Fibroblast of skin of back (primary cell): ENCODE measurements at places on chromosomes 1 and 21.

- peak; percentile 28 for DNase-seq
Measured at GRCh38 chr1:160117709-160118183, 2.2 kb downstream of the ATP1A2 start.

GRCh38 chr1:231203259-231204057 is 37.6 kb upstream of the GNPAT start:
- DNase-seq = no peak

GRCh38 chr1:56645677-56646305 is 677 bp downstream of the PRKAA2 start:
- DNase-seq = peak; percentile 14

GRCh38 chr1:30089024-30089430 is 634.4 kb downstream of the MATN1 start:
- no peak for DNase-seq

DNA sequence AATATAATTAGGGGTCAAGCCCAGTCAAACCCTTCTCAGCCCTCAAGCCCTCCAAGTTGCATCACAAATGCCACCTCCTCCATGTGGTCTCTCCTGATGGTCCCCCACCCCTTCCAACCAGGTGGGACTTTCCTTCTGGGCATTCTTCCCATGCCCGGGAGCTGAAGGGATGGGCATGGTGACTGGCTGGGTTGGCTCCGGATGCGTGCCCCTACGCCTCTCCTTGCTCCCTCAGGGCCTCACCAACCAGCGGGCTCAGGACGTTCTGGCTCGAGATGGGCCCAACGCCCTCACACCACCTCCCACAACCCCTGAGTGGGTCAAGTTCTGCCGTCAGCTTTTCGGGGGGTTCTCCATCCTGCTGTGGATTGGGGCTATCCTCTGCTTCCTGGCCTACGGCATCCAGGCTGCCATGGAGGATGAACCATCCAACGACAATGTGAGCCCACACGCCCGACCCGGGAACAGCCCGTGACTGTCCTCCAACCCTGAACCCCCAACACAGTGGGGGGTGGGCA is 7.5 kb downstream of the ATP1A2 start:
- no peak for DNase-seq

DNA sequence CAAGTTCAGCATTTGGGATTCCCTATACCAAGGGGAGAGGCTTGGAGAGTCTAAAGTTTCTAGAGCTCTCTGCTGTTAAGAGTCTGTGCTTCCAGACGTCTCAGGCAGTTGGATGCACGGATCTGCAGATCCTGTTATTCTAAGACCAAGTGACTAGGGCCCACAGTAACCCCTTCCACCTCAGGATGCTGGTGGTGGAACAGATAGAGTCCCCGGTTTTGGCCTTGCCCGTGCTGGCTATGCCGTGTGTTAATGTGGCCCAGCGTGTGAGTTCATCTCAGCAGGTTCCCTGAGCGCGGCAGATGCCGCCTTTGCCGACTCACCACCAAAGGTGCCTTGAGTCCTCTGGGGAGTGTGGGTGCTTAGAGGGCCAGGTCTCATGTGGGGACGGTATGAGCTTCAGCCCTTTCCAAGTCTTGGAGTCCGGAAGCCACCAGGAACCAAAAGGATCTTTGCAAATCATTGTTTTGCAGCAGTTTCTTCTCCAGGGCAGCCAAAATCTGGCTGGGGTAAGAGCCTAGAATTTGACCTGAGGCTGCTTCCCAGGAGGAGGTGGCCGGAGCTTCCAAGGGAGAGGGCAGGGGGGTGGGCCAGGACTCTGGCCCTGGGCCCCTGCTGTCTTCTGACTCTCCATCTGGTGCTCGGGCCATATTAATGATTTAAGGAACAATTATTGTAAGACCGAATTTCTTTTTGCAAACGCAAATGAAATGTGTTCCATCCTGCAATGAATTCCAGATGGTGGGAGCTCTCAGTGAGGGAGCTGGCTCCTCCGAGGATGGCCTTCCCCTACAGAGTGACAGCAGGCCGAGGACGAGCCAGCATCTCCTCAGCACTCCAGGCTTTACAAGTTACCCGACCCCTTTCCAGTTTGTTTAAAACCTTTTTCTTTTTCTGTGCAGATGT is 205.7 kb downstream of the FOXD2 start:
- no peak for DNase-seq

DNA sequence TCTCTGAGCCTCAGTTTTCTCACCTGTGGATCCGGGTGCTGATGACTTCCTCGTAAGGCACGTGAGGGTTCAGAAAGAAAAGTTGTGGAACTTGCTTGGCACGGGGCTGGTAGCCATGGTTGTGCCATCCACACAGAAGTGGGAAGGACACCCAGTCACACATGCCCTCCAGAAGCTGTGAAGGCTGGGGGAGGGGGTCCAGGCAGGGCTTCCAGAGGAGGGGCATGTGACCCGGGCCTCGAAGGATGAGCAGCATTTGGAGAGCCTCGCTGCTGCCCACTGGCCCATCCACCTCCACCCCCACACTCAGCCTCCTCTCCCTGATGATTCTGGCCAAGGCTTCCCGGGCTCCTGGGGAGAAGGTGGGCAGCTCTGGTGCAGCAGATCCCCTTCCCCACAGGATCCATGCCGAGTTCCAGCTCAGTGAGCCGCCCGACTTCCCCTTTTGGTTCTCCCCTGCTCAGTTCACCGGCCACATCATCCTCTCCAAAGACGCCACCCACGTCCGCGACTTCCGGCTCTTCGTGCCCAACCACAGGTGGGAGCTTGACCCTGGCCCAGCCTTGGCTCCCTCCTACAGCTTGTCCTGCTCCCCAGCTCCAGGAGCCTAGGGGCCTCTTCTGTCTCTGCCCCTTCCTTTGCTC is 9.4 kb downstream of the SELENON start:
- DNase-seq = no peak

- no peak for DNase-seq
Measured at GRCh38 chr1:100535264-100535663, 2.7 kb upstream of the GPR88 start.

DNA sequence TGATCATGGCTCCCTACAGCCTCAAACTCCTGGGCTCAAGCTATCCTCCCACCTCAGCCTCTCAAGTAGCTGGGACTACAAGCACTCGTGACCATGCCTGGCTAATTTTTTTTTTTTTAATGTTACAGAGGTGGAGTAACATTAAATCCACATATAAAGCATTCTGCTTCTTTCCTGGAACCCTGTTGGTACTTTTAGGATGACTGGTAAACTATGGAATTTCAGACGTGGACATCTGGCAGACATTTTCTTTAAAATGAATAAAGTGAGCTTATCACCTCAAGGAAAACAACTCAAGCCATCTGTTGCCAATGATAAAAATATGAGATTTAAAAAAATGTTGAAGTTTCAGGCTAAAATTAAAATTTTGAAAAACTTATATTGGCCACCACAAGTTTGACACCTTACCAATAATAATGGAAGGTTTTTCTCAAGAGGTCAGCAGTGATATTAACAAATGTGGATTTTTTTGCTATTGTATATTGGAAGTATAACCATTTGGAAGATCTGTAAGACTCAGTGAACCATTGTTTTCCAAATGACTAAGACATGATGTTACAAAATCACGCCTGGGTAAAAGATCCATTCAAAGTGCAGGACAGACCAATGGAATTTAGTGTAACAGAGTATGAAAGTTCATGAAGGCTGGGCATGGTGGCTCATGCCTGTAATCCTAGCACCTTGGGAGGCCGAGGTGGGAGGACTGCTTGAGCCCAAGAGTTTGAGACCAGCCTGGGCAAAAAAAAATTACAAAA is 52.7 kb upstream of the EIF4G3 start:
- DNase-seq = peak; percentile 76

DNA sequence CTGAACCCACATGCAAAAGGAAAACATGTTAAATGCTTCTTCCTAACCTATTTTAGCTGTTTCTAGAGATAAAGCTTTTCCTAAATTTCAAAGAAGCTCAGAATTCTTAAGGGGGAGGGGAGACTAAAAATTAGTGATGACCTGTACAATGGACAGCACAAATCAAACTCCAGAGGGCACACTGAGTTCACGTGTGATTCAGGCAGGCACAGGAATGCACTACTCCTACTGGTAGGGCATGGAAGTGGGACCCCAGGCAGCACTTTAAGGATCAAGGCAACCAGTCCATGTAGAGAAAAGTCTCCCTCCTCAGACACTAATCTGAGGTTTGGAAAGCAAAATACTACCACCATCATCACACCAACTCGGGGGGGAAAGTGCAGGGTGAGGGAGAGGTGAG is 31.3 kb upstream of the CLCA4 start:
- peak; percentile 19 for DNase-seq

GRCh38 chr1:86423873-86424272 is at the start of gene CLCA2:
Gene CLCA2, plus strand, starts transcription at chr1:86424171. Its CDS starts 77 bp downstream, at chr1:86424248.
- no peak for DNase-seq

DNA sequence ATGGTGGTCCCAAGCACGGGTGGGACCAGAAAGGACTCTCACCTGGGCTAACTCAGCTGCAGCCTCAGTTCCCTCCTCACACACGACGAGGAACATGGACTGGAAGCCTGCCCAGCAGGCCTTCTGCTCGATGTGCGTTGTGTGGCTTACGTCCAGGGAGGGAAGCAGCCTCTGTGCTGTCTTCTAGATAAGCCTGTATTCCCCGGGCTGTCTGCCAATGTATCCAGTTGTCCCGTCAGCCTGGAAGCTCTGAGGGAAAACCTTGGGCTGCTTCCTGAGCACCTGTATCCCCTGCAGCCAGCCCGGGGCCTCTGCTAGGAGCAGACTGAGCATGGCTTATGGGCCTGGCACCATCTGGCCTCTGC is 10.5 kb downstream of the PCSK9 start:
- peak; percentile 23 for DNase-seq

DNA sequence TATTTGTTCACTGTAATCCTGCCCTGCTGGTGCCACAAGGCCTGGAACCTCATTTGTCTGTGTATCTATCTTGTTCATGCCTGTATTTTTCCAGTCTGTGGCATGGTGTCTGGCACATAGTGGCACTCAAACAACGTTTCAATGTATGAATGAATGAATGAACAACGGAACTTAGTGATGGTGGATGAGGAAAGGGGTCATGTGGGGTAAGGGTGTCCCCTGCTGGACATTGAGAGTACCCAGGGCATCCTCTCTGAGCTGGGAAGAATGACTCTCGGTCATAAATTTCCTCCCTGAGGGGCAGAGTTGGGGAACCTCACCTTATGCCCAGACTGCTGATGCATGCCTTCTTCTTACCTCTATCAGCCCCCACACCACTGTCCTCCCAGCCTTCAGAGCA is 18.9 kb upstream of the ZNF683 start:
- peak; percentile 61 for DNase-seq

- DNase-seq = no peak
Measured at GRCh38 chr1:165634154-165634921, 3.3 kb downstream of the MGST3 start.

- no peak for DNase-seq
Measured at GRCh38 chr1:36881068-36881405, 153.3 kb downstream of the GRIK3 start.

DNA sequence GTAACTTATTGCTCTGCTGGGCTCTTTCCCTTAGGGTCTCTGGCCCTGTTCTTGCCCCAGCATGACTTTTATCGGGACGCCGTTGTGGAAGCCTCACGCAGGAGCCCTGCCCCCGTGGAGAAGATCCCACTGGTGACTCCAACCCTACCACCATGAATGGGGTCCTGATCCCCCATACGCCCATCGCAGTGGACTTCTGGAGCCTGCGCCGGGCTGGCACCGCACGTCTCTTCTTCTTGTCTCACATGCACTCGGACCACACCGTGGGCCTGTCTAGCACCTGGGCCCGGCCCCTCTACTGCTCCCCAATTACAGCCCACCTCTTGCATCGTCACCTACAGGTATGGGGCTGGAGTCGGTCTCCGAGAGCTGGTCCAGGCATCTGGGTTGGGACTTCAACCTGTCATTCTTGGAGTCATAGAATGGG is 322 bp downstream of the DCLRE1B start:
- no peak for DNase-seq

- no peak for DNase-seq
Measured at GRCh38 chr1:37723072-37723389, 30.7 kb downstream of the CDCA8 start.

- peak; percentile 76 for DNase-seq
Measured at GRCh38 chr1:98051065-98051675, 130.3 kb upstream of the DPYD start.

DNA sequence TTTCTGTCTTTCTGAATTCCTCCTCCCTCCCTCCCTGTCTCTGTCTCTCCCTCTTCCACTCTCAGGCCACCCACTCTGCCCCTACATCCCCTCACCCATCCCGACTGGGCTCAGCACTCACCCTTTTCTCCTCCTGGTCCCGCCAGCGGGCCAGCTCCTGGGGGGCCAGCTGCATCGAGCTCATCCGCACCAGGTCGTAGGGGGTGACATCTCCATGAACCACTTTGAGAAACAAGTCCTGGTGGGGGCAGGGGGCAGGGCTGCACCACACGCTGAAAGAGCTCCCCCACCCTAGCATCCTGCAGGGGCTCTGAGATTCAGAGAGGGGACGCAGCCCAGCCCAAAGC is 17.8 kb downstream of the SPOCD1 start:
- no peak for DNase-seq

DNA sequence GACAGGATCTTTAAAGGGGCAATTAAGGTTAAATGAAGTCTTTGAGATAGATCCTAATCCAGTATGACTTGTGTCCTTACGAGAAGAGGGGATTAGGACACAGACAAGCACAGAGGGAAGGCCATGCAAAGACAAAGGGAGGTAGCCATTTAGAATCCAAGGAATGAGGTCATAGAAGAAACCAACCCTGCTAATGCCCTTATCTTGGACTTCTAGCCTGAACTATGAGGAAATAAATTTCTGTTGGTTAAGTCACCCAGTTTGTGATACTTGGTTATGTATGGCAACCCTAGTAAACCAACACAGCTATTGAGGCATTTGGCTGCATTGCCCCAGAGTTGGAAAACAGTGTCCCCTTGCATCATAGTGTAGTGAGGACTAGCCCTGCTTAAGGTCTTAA is 121.3 kb downstream of the MAST2 start:
- peak; percentile 53 for DNase-seq

DNA sequence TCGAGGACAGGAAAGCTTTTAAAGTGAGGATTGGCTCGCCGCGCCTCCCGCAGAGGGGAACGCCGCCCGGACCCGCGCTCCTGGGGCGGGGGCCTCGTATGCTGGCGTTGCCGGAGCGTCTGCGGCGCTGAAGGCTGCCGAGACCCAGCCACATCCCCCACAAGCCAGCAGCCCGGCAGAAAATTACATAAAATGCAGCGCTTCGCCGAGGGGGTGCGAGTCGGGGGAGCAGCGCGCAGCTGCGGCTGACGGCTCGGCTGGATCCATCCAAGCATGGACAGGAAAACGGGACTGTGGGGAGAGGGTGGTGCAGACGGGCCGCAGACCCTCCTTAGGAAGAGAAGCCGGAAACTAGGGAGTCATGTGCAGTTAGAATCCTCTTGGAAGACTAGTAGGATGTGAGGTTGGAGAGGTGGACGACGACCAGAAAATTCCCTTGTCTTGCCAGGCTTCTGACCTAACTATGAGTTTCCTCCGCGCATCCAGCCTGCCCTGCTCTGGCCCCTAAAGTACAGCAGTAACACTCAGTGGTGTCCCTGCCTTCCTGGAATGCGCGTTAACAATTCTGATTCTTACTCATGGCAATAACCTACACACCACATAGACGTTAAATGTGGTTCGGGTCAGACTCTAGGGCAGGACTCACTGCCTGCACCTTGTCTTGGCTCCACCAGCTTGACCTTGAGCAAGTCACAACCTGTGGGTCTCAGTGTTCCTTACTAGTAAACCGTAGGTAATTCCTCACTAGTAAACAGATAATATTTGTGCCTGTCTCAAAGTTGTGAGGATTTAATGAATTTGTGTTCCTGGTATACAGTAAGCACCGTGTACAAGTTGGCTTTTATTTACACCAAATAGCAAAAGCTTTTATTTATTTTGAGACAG is 953 bp upstream of the BRWD1 start:
- peak; percentile 65 for DNase-seq

GRCh38 chr1:235250430-235250829 is 77.5 kb downstream of the ARID4B start:
- DNase-seq = no peak

GRCh38 chr1:201397675-201398074 is 1.4 kb downstream of the LAD1 start:
- DNase-seq = no peak
